ENCODE measurements at places on chromosomes 3 and 15.

- peak; percentile 10 for DNase-seq
Observed at GRCh38 chr15:89383365-89384175, 48.9 kb upstream of the POLG start.

- no peak for DNase-seq
Observed at GRCh38 chr15:88042047-88042446, 214.5 kb downstream of the NTRK3 start.

GRCh38 chr3:108562565-108562964, 26.7 kb downstream of the CIP2A start:
- no peak for DNase-seq

- no peak for DNase-seq
Observed at GRCh38 chr3:116914004-116914403, 204.4 kb downstream of the TUSC7 start.

DNA sequence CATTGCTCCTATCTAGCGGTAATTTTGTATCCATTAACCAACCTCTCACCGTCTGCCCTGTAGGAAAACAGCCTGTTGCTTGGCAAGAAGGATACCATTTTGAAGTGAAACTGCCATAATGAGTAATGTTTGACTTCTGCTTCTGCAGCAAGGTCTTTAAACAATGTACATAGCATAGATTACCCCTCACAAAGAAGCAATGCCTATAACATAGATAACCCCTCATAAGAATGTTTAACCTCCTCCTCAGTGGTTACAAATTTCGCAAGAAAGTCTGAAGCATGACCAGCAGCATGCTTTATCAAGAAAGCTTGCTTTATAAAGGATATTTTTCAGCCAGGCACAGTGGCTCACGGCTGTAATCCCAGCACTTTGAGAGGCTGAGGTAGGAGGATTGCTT, 61.2 kb upstream of the MFGE8 start:
- no peak for DNase-seq

DNA sequence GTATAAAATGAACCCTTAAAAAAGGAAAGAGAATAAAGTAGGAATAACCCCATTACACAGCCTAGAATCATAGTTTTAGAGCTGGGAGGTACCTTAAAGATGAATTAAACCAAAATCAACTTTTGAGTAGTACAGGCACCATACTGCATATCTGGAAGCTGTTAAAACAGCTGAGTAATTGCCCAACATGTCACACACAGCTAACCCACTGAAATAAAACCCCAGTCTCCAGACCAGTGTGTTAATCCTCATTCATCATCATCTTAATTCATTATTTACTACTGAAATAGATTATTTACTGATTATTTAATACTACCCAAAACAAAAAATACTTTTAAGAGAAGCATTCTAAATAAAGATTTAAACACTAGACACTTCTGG, 52.8 kb downstream of the GPR160 start:
- DNase-seq: no peak
